Activated CD8-positive, alpha-beta memory T cell treated with anti-CD3 and anti-CD28 coated beads for 1 hour (primary cell): ENCODE measurements at places on chromosomes 7 and 10.

DNA sequence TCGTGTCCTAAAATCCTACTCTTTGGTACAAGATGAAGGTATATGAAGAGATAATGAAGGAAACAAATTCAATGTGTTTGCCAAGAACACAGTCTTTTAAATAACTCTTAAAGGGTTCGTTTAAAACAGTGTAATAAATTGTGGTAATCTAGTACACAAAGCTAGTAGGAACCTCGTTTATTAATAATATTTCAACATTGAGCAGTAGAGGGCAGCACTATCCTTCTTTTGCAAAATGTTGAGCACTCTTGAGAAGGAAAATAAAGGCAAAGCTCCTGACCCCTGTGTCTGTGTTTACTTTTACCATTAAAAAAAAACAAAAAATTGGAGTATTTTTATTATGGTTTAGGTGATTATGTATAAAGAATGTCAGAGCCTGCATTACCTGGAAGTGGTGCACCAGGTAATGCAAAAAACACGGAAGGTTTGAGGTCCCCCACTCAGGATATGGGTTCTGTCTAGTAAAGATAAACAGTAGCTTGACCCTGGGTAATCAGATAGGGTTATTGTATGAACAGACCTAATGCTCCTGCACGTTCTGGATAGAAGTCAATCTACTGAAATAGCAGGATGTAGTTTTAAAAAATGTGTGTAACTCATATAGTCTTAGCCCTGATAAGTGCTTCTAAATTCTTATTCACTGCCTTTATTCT is 5.7 kb upstream of the GOT1 start:
- no peak for DNase-seq

GRCh38 chr7:38284553-38284952 is 11.1 kb upstream of the TARP start:
- no peak for DNase-seq

DNA sequence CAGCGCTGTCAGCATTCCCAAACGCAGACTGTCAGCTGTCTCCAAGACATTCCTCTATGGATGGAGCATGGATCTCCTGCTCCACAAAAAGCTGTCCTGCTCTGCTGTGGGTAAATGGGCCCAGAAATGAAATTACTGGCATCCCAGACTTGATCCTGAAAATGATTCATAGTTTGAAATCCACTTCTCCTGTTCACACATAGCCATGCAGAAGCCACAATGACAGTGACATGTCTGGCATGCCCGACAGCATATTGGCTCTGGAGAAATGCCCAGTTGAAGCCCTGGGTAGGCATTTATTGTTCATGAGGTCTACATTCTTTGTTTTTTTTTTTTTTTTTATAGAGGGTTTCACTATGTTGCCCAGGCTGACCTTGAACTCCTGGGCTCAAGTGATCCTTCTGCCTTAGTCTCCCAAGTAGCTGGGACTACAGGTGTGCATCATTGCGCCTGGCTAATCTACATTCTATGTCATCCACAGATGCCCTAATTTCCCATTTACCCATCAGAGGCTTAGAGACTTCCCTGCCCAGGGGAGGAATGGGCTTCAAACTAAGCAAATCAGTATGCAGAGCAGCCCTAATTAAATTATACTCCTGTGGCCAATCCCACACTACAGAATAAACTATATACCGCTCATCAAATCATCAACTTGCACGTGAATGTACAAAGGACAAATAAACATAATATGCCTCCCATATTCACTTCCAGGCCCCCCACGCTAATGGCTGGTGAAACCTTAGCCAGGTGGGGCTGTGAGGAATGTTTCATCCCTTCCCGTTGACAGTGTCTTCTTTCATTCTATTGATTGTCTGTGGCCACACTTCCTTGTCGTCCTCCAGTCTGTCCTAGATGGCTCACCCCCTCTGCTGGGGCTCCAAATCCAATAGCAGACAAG is 61.8 kb upstream of the EEPD1 start:
- DNase-seq, result no peak

GRCh38 chr10:557792-558328 is 131.6 kb downstream of the DIP2C start:
- DNase-seq, result no peak

- DNase-seq, result no peak
These were observed 26.9 kb downstream of the PRSS2 start for GRCh38 chr7:142797391-142798377.

DNA sequence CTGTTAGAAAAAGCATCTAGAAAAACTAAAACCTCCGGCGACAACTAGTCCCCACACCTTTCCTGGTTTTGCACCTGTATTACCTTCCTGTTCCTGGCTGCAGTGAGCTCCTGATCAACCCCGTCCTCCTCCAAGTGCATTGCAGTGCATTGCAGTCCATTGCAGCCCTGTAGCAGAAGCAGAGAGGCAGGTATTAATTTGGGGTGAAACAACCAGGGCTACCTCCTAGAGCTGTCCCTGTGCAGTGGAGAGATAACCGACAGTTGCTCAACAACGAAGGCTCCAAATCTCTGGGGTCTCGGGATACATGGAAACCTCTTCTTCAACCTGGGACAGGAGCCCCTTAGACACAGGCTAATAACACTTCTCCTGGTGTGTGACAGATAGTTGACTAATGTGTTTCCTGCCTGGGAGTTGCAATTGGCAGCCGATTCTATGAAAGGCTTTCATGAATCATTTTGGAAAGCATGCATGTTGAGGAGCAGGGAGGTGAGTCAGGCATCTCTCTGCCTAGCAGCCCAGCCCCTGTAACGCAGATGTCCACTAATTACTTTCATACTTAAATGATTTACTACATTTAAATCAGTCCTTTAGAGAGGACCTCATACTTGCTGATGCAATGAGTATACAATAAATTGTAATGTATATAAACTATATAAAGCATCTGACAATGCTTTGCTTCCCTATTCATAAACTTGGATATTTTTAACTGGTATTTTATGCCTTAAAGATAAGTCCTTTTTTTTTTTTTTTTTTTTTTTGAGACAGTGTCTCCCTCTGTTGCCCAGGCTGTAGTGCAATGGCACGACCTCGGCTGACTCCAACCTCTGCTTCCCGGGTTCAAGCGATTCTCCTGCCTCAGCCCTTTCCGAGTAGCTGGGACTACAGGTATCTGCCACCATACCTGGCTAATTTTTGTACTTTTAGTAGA is 59.0 kb downstream of the PRR15 start:
- no peak for DNase-seq

DNA sequence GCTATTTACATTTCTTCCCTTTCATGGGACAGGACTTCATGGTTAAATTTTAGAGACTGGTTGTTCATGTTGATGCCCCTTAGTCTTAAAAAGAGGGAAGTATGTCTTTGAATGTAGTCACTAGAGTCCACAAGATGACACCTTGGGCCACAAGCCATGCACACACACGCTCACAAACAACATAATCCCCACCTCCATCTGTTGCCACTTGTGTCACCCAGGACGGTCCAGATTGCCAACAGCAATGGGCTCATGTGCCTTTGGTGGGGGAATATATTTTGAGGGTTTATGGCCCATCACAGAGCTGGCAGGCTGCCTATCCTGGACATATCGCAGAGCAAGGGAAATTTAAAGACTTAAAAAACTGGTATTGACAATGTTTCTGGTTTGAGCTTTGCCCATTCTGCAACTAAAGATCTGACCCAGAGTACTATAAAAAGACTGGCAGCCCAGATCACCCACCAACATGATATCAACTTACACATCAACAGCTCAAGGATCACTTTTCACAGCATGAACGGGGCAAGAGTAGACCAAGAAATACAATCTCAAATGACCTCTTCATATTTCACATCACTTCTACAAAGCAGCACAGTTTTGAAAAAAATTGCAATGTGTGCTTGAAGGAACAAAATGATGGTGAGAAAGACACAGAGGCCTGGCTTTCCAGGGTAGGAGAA is 50.5 kb downstream of the STRA8 start:
- no peak for DNase-seq

DNA sequence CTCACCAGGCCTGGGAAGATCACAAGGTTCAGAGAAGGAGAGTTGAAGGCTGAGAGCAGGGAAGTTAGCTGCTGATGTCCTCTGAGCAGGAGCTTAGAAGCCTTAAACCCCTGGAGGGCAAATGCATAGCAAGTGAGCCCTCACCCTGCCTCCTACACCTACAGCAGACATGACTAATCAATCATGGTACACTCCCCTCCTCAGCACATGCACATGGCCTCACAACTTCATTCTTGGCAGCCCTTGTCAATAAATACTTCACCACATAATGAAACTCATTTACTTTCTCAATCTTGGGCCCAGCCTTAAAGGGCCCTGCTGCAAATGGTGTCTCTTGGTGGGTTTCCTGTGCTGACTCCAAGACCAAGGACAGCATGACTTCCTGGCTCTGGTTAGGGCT is 12.9 kb downstream of the MMRN2 start:
- DNase-seq, result no peak

- DNase-seq, result no peak
These were observed 386.3 kb downstream of the TNS3 start for GRCh38 chr7:47195641-47196040.

GRCh38 chr7:128027485-128027980 is 3.7 kb downstream of the LRRC4 start:
- DNase-seq, result no peak

DNA sequence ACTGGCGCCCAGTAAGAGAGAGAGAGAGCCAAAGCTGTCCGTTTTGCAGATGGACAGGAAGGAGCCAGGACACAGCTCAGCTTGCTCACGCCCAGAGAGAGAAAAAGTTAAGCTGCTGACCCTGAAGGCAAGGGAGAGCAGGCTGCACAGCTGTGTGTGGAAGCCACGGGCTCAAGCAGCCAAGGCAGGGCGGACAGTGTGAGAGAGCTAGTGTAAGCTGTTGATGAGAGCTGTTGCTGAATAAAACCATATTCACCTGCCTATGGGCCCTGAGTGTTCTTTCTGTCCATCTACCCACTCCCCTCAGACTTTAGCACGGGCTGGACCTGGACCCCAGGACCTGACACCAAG is 5.4 kb downstream of the INMT start:
- no peak for DNase-seq

GRCh38 chr10:16231734-16232435 is 204.9 kb upstream of the PTER start:
- no peak for DNase-seq

- DNase-seq, result no peak
These were observed 669.4 kb downstream of the NRG3 start for GRCh38 chr10:82544377-82544776.

DNA sequence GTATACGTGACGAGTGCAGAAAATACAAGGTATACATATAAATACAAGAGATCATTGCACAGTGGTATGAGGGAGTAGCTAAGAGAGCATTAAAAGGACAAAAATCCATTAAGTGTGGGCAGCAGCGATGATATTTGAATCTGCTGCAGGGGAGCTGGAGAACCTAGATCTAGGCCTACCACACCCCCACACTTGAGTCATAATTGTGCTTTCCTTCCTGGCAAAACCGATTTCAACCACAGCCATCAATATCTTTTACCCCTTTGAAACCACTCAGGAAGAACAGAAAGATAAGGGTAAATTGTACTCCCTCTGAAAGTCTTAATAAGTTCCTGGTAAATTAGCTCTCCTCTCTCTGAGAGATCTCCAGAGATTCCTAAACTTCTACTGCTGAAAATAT is 345.0 kb downstream of the SORCS1 start:
- DNase-seq, result no peak

GRCh38 chr10:85194706-85195105 is 866.3 kb downstream of the CCSER2 start:
- DNase-seq, result no peak

DNA sequence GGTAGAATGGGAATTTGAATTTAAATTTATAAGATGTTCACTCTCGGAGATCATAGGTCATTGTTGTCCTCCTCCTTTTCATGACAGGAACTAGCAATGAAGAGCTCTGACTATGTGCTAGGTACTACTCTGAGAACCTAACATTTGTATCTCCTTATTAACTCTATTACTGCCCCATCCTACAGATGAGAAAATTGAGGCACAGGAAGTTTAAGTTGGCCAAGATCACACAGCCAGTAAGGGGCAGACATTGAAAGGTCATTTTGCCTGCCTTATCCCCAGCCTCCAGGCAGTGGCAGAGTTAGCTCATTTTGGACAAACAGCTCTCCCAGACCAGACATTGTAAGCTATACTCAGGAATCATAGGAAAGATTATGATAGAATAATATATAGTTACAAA is 6.0 kb downstream of the SRGN start:
- DNase-seq, result no peak

DNA sequence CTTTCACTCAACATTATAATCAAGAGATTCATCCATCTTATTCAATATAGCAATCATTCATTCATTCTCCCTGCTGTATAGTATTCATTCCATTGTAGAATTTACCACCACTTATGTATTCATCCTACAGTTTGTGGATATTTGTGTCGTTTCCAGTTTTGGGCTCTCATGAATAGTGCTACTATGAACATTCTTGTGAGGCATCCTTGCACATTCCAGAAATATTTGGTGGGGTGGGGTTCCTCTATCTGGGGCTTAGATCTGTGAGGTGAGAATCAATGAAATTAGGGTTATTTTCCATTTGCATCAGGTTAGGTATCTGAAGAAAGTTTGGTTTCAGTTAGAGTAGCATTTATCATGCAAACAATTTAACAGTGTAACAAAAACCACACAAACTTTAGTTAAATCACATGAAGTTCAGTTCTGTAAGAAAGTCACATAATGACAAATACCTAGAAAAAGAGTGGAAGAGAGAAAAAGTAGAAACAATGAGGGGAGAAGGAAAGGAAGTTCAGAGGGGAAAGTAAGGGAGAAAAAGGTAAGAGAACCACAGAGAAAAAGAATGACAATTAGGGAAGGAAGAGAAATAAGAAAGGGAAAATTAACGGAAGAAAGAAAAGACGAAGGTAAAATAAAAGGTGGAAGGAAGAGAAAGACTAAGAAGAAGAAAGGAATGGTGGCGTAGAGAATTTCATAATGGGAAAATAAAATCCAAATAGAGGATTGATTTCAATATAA is 25.3 kb upstream of the CBLL1 start:
- no peak for DNase-seq

GRCh38 chr10:132478341-132479023 is 59.1 kb upstream of the INPP5A start:
- DNase-seq, result no peak

- no peak for DNase-seq
These were observed 54.4 kb downstream of the MCMBP start for GRCh38 chr10:119817991-119818888.

DNA sequence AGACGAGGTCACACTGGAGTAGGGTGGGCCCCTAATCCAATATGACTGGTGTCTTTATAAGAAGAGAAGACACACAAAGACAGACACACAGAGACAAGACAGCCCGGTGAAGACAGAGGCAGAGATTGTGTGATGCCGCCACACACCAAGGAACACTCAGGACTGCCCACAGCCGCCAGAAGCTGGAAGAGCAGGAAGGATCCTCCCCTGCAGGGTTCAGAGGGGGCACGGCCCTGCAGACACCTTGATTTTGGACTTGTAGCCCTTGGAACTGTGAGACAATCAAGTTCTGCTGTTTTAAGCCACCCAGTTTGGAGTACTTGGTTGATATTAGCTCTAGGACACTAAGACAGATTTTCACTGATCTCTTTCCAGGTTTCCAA is 72.1 kb upstream of the NANOS1 start:
- no peak for DNase-seq

GRCh38 chr10:62433181-62433692 is 59.1 kb downstream of the ZNF365 start:
- no peak for DNase-seq

- no peak for DNase-seq
These were observed 78.6 kb upstream of the SLC25A13 start for GRCh38 chr7:96400518-96400917.
